ENCODE measurements at places on chromosomes 5 and 9.

GRCh38 chr9:74499111-74499601 lies 2.0 kb downstream of the RORB start:
- no peak for DNase-seq

- DNase-seq: no peak
Measured at GRCh38 chr9:93818827-93819472, 136.2 kb downstream of the BARX1 start.

GRCh38 chr5:36667824-36668223 lies 61.4 kb downstream of the SLC1A3 start:
- DNase-seq: no peak

GRCh38 chr5:31598640-31599611 lies 40.0 kb upstream of the PDZD2 start:
- no peak for DNase-seq

GRCh38 chr9:136910197-136910900 lies 24.0 kb downstream of the TRAF2 start:
- DNase-seq: no peak

DNA sequence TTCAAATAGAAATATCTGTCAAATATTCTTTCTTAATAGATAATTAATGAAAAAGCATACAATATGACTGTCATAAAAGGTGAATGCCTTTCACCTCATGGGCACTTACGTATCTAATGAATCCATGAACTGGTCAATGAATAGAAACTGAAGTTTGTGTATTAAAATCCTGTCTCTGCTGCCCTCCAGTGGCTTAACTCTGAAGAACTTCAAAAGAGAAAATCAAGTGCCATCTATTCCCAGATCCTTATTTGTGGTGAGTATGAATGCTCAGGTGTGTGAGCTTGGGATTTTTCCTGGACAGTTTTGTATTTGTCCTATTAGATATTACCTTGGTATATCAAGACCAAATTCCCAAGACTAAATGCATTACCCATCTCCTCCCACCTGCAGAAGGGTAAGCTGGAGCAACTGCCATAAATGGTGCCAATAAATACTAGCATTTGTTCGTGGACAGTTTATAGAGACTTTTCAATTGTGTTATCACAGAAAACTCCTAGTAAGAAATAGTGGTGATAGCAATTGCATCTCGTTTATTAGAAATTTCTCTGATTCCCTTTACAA lies 44.0 kb upstream of the SVEP1 start:
- DNase-seq: peak; percentile 9

- DNase-seq: no peak
Measured at GRCh38 chr5:115351356-115352195, 55.1 kb upstream of the CCDC112 start.

DNA sequence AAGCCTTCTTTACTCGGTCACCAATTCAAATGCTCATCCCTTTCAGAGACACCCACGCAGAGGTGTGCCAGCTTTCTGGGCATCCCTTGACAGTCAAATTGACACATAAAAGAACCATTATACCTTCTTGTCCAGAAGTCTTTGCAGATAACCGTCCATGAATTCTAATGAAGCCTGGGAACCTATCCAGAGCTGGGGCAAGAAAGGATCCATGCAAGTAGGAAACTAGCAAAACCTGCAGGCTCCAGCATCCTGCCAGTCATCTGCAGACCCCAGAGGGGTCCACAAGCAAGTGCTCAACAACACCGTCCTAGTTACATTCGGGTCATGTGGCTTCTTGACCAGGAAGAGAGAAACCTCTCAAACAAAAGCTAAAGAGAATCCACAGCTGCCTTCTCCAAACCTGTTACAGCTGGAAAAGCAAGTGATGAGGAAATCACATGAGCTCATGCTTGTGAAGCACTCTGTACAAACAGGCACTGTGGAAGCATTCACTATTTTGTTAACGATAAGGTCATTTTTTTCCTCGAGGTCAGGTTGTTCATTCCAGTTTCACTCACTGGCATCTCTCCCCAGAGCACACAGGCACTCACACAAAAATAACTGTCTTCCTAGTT lies 80.2 kb upstream of the DMRT1 start:
- DNase-seq: peak; percentile 21

DNA sequence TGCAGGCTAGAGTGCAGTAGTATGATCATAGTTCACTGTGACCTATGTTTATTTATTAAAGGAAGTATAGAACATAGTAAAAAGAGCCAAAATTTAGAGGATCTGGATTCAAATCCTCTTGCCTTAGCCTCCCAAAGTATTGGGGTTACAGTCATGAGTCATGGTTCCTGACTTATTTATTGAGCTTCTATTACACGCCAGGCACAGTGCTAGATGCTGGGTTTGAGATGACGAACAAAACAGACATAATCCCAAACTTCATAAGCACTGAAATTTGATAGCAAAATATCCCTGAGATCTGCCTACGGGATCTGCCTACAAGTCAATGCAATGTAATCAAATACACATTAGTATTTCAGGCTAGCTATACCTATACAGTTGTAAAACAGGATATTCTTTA lies 2.5 kb downstream of the KIAA0825 start:
- DNase-seq: no peak

GRCh38 chr5:102792705-102793104 lies 37.6 kb downstream of the PAM start:
- DNase-seq: no peak

- DNase-seq: no peak
Measured at GRCh38 chr9:133769511-133770075, 31.4 kb upstream of the SARDH start.

DNA sequence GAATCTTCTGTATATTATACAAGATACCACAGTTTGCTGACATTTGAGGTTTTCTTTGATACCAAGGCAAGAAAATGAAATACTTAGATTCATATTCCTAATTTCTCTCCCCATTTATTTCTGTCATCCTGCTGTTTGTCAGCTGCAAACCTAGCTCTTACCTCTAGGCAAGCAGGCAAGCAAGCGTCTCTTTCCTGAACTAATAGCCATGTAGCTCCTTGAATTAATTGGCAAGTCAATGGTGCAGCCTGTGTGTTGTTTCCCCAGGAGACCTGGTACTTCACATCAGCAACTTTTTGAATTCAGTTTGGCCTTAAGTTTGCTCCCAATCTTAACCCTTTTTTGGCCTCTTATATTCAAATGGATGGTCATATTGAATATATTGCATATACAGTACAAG lies 573.6 kb upstream of the ARRDC3 start:
- no peak for DNase-seq

DNA sequence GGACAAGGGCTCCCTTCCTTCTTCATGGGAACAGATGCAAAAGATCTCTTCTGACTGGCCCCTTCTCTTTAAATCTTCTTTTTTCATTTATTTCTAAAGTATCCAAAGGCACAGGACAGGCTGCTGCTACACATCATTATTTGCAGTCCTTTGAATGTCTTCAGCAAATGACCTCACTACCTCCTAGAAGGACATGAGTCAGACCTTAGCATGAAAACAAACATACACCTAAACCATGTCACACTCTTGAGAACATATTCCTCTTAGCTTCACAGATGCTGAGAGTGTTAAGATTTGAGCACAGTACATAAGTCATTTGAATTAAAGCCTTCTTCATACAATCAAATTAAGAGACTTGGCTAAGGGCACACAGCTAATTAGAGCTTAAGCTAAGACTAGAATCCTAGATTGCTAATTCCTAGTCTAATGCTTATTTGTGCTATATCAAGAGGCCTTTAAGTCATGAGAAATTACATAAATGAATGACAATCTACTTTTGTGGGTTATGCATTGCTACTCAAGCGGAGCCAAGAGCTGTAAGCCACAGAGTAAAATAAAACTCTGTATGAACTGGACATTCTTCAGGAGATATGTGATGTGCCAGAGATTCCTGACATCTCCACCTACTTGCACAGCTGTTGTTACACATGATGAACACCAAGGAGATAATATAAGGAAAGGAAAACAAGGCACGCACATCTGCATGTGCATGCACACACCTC lies 109.1 kb upstream of the PTGER4 start:
- DNase-seq: no peak

- DNase-seq: no peak
Measured at GRCh38 chr9:80242022-80242421, 670.3 kb downstream of the TLE4 start.

DNA sequence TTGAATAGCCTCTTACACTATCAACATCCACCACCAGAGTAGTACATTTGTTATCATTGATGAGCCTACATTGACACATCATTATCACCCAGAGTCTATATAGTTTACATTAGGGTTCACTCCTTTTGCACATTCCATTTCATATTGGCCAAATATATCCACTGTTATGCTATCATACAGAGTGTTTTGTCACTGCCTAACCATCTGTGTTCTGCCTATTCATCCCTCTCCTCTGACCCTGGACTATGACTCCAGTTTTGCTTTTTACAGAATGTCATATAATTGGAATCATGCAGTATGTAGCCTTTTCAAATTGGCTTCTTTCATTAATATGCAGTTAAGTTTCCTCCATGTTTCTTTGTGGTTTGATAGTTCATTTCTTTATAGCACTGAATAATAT lies 904.7 kb downstream of the TLE1 start:
- no peak for DNase-seq

- DNase-seq: no peak
Measured at GRCh38 chr5:9878206-9878605, 248.1 kb upstream of the TAS2R1 start.

GRCh38 chr5:151675611-151676313 lies 11.0 kb downstream of the SPARC start:
- DNase-seq: no peak

DNA sequence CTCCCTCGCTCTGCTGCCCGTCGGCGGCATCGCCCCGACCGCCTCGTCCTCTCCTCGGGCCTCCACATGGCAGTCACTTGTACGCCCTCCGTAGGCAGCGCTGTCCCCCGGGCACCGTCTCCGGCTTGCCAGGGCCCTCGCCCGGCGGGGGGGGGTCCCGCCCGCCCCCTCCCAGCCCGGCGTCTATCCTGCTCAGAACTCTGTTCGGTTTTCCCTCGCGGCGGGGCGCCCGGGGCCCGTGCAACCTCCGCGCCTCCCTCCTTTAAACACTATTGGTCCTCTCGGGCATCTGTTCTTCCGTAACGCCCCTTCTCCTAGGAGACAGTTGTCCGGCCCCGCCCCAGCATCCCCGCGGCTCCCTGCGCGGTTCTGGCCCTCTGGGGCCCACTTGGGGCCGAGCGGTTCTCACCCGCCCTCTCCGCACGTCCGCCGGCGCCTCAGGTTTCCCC lies 831 bp downstream of the ODF2 start:
- peak; percentile 87 for DNase-seq

GRCh38 chr9:3332802-3333201 lies 193.0 kb downstream of the RFX3 start:
- no peak for DNase-seq

DNA sequence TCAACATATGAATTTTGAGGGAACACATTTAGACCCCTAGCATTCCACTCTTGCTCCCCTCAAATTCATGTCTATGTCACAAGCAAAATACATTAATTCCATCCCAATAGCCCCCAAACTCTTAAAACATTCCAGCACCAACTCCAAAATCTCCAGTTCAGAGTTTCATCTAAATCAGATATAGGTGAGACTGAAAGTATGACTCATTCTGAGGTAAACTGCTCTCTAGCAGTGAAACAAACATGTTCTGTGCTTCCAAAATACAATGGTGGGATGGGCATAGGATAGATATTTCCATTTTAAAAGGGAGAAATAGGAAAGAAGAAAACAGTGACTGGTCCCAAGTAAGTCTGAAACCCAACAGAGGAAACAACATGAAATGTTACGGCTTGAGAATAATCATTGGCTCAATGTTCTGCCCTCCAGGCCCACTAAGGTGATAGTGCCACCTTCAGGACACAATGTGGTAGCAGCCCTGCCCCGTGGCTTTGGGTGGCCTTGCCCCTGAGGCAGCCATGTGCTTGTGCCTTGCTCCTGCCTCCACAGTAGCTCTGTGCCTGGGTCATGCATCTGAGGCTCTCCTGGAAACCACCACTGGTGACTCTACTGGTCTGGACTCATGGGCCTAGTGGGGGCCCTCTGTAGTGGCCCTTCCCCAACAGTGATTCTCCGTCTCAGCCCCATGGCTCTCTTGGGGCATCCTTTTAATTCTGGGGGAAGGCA lies 36.4 kb upstream of the IPPK start:
- DNase-seq: no peak

GRCh38 chr9:136712690-136713544 lies 545 bp downstream of the DIPK1B start:
- DNase-seq: no peak

Data from HuH-7.5 (cell line).